ENCODE measurements at places on chromosomes 5 and 9. TPM values are rescaled to one million over a fixed set of nuclear protein-coding genes. Genes with fewer than 3 reads are reported as not detected.

Gene NUDT2
- 33.9 TPM for total RNA-seq

Gene PCDHB11
- under 0.01 TPM for total RNA-seq

DNA sequence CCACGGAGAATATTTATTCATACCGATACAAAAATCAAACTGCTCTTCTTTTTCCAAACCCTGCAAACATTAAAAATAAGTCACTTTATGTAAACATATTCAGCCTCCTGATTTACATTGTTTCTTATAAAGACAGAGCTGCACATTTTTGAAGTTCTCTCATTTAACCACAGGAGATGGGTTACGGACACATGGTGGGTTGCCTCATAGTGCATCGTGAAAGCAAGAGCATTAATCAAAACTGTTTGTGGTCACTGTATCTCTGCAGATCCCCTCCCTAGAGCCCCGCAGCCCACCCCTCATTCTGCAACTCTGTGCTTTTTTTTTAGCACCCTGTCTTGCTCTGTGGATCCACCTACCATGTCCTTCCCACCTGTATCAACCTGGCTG lies 43.3 kb upstream of the EQTN start:
- DNase-seq, result no peak

- DNase-seq, result no peak
Observed at GRCh38 chr5:93245226-93245625, 335.8 kb downstream of the NR2F1-AS1 start.

DNA sequence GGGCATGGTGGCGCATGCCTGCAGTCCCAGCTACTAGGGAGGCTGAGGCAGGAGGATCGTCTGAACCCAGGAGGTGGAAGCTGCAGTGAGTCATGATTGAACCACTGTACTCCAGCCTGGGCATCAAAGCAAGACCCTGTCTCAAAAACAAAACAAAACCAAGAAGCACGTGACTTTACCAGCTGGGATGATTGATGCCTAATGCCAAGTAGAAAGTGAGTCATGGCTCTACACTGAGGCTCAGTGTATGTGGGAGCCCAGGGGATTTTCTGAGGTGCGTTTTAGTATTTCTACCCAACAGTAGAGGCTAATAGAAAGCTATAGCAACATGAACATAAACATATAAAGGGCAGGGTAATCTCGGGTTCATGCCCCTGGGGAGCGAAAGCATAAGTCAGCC lies 13.9 kb upstream of the BRD3OS start:
- no peak for DNase-seq

DNA sequence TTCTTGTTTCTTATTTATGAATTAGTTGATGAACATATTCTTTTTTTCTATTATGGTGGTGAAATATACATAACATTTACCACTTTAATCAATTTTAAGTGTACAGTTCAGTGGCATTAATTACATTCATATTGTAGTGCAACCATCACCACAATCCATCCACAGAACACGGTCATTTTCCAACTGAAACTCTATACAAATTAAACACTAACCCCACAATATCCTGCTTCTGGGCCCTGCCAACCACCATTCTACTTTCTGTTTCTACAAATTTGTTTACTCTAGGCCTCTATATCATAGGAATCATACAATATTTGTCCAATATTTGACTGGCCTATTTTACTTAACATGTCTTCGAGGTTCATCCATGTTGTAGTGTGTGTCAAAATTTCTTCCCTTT lies 7.3 kb downstream of the GCNT4 start:
- no peak for DNase-seq

DNA sequence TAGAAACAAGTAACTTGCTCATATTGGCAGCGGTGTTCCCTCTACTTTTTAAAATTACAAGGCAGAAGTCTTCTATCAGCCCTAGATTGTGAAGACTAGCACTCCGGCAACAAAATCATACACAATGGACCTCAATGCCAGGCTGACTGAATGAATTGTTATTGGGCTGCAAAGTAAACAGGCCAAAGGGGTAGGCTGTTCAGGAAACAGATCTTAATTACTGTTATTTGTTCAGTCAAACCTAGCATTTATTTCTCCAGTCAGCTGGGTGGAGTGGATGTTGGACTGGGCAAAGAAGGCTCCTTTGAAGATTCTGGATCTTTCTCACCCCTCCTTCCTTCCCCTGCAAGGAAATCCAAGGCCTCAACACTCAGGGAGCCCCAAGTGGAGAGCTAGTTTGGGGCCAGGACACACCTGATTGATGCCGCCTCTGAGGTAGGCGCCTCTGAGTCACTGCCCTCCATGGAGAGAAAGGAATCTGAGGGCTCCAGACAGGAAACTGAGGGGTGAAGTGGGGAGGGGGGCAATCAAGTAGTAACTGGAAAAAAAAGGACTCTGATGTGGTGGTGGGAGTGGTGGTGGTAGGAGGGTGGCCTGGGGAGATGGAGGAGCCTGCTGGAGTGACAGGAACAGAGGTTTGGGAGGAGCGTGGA lies 35.5 kb downstream of the SERINC5 start:
- no peak for DNase-seq

Gene FGF18
- total RNA-seq, result not detected

- DNase-seq, result no peak
Observed at GRCh38 chr5:154351141-154351540, 94.7 kb upstream of the SAP30L start.
